ENCODE measurements at places on chromosomes 6 and 20.

- no peak for DNase-seq
Observed at GRCh38 chr6:38214159-38214558, 394.6 kb downstream of the ZFAND3 start.

- no peak for DNase-seq
Observed at GRCh38 chr6:161660666-161661571, 387.1 kb upstream of the AGPAT4 start.

GRCh38 chr20:761418-762381 is 6.6 kb downstream of the SLC52A3 start:
- DNase-seq, result no peak

GRCh38 chr20:17859616-17860232 is 108.9 kb downstream of the SNX5 start:
- no peak for DNase-seq

DNA sequence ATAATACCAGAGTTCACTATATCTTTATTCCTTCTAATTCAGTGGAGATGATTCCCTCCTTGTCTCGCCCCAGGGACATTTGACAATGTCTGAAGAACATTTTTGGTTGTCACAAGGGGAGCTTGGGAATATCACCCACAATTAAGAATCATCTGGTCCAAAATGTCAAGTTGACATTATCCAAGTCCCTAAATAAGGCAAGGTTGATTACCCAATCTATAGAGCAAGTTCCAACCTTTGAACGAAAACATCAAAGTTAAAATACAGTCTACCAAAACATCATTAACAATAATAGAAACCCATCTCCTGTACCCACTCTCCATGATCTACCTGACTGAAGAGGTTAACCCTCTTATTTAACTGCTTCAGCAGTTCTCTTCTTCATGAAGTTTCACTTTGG is 15.6 kb downstream of the DEK start:
- DNase-seq, result no peak

GRCh38 chr20:1657556-1658334 is at the start of gene SIRPG:
Gene SIRPG, minus strand, starts transcription at chr20:1657779. Its CDS starts 65 bp downstream, at chr20:1657714.
- no peak for DNase-seq

DNA sequence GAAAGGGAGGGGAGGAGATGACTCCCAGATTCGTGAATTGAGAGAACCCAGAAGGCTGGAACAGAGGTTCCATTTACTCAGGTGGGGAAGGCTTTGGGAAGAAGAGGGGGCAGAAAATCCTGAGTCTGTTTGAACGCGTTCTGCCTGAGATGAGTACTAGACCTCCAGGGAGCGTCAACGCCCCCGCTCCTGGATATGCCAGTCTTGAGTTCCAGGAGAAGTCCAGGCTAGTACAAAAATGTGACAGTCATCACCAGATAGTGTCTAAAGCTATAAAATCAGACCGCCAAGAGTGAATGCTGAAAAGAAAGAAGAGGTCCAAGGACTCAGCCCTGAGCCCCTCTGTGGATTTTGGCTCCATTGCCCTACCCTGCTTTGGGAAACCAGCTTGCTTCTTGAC is 8.6 kb downstream of the AHCY start:
- DNase-seq, result no peak

DNA sequence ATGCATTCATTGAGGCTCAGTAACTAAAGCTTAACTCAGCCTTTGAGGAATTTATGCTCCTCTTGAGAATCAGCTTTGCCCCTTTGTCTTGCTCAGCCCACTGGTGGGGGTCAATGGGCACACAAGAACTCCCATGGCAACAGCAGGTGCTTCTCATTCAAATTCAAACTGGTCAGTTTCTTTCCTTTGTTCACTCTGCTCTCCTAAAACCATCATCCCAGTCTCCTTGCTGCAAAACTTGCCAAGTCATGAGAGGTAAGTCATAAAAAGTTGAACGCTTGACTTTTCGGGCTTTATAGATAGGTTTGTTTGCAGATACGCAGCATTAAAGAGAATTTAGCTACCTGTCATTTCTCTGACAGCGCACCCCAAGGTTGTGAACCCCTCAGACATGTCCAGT is 146.8 kb downstream of the TFAP2A start:
- no peak for DNase-seq

GRCh38 chr6:36691011-36691410 is 6.6 kb upstream of the RAB44 start:
- peak; percentile 9 for DNase-seq

DNA sequence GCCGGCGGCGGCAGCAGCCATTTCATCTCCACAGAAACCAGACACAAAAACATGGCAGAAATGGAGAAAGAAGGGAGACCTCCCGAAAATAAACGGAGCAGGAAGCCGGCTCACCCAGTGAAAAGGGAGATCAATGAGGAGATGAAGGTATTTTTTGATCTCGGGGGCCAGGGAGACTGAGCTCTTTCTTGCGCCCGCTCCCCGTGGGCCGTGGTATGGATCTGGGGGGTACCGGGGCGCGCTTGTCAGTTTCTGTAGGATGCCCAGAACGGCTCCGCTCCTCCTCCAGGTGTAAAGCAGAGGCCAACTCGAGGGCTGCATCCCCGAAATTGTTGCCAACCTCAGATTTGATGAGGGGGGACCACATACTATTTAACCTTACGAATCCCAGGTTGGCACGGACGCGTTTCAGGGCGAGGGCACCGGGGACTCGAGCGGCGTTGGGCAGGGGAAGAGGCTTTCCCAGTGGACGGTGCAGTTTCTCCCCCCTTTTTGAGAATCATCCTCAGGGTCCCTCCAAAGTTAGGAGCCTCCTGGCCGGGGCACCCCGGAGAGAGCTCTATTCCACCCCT is 735 bp downstream of the SOBP start:
- no peak for DNase-seq

DNA sequence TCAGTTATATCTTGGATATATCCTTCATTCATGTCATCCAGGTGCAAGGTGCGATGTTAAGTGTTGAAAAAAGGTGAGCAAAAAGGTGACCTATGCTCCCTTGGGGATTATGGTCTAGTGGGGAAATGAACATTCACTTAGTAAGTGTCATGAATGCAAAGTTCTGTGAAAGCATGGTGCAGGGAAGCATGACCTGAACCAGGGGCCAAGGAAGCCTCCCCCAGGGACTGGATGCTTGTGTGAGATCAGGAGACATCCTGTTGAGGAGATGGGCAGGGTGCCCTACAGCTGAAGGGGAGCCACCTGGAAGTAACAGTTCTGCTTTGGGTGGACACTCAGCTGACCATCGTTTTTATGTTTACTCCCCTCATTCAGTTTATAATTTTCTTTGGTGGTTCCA is 179.5 kb downstream of the SYNDIG1 start:
- DNase-seq, result no peak

DNA sequence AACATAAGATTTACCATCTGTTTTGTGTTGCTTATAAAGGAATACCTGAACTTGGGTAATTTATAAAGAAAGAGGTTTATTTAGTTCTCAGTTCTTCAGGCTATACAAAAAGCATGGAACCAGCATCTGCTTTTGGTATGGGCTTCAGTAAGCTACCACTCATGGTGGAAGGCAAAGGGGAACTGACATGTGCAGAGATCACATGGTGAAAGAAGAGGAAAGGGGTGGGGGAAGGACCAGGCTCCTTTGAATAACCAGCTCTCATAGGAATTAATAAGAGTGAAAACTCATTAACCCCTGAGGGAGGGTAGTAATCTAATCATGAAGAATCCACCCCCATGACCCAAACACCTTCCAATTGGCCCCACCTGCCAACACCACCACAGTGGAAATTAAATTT is 89.5 kb upstream of the TMEM170B start:
- DNase-seq, result no peak

GRCh38 chr6:113630738-113631535 is 226.2 kb upstream of the MARCKS start:
- no peak for DNase-seq

GRCh38 chr20:36573798-36574365 is 485 bp downstream of the TGIF2 start:
- no peak for DNase-seq

GRCh38 chr20:14570811-14571210 is 233.4 kb upstream of the FLRT3 start:
- DNase-seq, result no peak

DNA sequence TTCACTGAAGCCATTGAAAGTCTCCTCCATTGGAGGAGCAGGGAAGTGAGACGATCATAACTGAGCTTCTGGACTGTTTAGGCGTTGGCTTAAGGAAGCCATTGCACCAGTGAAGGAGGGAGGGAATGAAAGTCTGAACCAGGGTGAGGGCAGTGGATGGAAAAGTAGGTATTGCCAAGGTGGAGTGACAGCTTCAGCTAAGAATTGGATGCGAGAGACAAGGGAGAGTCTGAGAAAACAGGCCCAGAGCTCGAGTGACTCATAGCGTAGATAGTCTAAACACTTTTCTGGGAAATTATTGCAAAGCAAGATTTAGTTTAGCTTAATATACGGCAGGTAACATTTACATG is 4.5 kb downstream of the DSP start:
- DNase-seq, result no peak

- no peak for DNase-seq
Observed at GRCh38 chr20:36463212-36464061, 77.9 kb upstream of the MYL9 start.

GRCh38 chr6:170250455-170250854 is 40.4 kb downstream of the DLL1 start:
- DNase-seq, result no peak

- no peak for DNase-seq
Observed at GRCh38 chr6:20946022-20946421, 411.8 kb downstream of the CDKAL1 start.

DNA sequence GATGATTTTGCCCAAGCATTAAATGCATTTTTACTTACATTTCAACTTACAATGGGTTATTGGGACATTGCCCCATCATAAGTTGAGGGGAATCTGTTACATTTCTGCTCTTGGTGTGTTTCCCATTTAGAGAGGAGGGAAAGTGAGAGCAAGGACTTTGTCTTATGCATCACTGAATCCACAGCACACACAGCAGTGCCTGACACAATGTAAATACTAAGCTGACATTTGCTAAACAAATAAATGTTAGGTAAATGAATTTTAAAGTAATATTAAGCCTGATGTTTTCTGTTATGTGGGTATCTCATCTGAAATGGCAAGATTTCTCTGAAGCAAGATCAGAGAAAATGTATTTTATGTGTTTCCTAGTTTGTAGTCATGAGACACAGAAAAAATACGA is 143.6 kb upstream of the STXBP5 start:
- DNase-seq, result no peak

DNA sequence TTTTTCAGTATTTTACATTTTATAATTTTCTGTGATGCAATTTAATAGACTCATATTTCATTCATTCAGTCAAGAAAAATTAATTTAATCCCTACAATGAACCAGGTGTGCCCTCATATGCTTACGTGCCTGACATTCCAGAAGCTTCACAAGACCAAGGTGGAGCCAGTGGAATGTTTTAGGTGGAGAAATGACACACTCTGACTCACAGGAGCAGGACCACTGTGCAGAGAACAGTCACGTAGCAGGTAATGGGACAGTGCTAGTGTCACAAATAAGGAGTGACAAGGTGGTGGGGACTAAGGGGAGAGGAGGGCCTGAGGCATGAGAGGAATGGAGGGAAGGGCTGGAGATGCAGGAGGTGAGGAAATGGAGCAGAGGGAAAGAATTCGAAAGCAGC is 37.0 kb upstream of the HLA-G start:
- DNase-seq, result no peak

GRCh38 chr6:34544776-34545471 is 11.2 kb downstream of the SPDEF start:
- DNase-seq, result no peak

DNA sequence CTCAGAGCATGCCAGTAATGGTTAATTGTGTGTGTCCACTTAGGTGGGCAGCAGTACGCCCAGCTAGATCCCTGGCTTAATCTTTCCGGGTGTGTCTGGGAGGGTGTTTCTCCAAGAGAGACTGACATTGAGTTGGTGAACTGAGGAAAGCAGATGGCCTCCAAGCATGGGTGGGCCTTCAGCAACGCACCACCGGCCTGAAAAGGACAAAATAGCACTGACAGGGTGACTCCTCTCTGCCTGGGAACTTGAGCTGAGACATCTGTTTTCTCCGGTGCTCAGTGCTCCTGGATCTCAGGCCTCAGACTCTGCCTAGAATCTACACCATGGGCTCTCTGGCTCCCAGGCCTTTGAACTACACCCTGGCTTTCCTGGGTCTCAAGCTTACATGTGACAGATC is 43.2 kb downstream of the C6orf118 start:
- DNase-seq, result no peak

- DNase-seq, result peak; percentile 54
Observed at GRCh38 chr6:29749308-29749662, 26.1 kb downstream of the HLA-F start.

GRCh38 chr6:88454658-88455057 is 288.5 kb upstream of the CNR1 start:
- DNase-seq, result no peak

GRCh38 chr6:41799559-41799911 is 12.0 kb downstream of the TOMM6 start:
- DNase-seq, result no peak

DNA sequence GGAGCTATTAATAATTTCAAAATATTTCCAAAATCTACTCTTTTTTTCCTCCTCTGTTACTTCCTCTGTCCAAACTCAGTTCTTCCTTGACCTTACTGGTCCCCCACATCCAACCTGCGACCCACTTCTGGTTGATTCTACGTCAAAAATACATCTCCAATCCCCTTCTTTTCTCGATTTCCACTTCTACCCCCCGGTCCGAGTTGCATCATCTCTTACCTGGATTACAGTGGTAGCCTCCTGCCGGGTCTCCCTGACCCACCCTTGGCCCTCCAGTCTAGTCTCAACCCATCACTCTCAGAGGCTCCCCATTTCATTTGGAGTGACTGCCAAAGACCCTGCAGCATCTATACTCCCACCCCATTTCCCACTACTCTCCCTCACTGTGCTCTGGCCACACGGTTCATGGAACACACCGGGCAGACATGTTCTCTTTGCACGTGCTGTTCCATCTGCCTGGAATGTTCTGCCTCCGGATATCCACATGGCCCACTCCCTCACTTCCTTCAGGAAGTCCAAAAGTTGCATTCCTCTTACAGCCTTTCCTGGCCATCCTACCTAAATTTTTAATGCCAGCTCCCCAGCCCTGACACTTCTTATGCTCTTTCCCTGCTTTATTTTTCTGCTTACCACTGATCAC is 6.1 kb upstream of the CCND3 start:
- DNase-seq, result no peak

DNA sequence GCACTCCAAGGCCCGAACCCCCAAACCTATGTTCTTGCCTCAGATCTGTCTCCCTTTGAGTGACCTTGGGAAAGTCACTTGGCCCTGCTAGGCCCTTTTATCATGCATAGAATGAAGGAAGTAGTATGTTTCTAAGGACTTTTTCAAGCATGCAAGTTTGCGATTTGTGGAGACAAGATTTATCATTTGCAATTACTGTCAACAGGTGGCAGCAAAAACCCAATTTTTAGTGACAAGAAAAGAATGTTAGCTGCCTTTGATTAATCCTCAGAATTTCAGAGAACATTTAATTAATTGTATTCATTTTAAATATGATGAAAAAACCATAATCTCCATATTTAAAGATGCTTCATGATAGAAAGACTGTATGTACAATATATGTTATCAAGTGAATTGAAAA is 28.3 kb upstream of the PREP start:
- DNase-seq, result no peak

DNA sequence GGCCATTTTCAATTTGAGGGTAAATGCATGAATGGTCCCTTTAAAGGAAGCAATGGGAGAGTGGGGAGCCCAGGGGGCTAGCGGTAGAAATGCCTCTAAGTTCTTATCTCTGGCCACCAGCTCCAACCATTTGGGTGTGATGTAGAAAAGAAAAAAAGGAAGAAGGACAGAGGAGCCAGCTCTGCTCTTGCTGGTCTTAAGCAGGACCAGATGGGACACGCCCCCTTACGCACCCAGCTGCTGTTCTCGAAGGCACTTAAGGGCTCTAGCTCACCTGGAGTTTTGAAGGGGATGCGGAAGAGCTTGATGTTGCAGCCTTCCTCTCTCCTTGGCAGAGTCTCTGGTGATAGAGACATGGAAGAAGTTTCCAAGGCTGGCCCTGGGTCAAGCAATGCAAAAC is 59.5 kb upstream of the RNF144B start:
- no peak for DNase-seq

Data from right forelimb (tissue), 1 donor.